ENCODE measurements at places on chromosomes 4 and X.

DNA sequence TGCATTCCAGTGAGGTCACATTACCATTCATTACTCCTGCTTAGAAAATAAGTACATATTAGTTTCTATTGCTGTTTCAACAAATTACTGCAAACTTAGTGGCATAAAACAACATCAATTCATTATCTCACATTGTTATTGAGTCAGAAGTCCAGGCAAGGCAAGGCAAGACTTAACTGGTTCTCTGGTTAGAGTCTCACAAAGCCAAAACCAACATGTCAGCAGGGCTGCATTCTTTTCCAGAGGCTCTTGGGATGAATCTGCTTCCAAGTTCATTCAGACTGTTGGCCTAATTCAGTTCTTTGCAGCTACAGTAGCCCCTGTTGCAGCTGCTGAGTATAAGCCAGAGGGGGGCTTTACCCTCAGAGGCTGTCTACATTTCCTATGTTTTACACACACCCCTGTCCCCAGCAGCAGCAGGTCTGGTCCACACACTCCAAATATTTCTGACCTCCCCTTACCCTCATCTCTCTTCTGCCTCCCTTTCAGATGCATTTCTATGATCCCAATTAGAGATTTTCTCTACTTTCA, 892.1 kb upstream of the EPHA5 start:
- DNase-seq: no peak

GRCh38 chr4:118290951-118291350, 61.9 kb downstream of the PRSS12 start:
- no peak for DNase-seq

DNA sequence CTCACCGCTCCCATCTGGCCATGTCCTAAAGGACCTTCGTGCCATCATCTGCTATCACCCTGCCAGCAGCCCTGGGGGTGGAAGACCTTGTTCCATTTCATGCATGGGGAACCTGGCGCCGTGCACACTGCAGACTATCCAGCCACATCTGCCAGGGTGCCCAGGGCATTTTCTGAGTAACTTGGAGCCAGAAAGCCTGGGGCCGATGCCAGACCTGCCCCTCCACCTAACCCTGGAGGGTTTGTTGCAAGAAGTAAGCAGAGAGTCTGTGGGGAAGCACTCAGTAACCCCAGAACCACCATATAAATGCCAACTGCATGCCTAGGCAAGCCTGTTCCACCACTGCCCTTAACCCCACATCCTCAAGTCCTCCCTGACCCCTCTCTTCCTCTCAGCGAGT, 7.3 kb downstream of the HAUS7 start:
- no peak for DNase-seq

- DNase-seq: no peak
Measured at GRCh38 chr4:142463206-142463605, 382.9 kb downstream of the INPP4B start.

GRCh38 chrX:1803741-1804140, 188.9 kb downstream of the ASMT start:
- no peak for DNase-seq

- DNase-seq: peak; percentile 90
Measured at GRCh38 chrX:2360731-2361130, 140.0 kb downstream of the DHRSX start.

GRCh38 chr4:108203377-108203776, 34.6 kb upstream of the LEF1 start:
- DNase-seq: no peak

GRCh38 chr4:9849538-9849920, 68.1 kb downstream of the DRD5 start:
- DNase-seq: no peak

DNA sequence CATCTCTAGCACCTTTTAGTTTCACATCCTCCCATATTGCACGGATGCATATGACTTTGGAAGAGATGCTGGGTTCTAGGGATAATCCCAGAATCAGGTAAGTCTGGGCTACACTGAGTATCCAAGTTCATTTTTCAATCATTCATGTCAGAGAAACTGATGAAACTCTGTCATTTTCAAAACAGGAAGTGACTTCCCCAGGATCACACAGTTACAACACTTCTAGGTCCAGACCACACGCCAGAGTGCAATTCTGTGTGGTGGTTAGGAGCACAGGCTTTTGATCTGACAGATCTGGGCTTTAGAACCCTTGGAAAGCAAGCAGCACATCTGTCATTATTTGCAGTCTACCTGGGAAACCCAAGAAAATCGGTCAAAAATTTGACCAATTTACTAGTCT, 52.1 kb upstream of the CDKN2AIP start:
- no peak for DNase-seq

DNA sequence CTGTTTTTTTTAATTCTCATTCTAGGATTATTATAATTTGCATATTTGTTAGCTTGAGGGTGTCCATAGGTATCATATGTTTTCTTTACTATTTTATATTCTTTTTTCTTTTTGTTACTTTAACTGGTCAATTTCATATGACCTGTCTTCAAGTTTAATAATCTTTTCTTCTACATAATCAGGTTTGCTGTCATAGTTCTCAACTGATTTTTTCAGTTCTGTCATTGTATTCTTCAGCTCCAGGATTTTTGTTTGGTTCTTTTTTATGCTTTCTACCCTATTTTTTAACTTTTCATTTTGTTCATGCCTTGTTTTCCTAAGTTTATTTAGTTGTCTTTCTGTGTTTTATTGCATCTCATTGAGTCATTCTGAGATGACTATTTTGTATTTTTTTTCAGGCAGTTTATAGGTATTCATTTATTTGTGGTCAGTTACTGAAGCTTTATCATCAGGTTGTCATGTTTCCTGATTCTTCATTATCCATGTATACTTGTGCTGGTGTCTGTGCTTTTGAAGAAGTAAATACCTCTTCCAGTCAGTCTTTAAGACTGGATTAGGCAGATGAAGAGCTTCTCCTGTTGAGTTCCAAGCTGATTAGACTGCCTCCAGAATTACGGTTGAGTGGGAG, 220.3 kb upstream of the VEGFC start:
- no peak for DNase-seq

- no peak for DNase-seq
Measured at GRCh38 chrX:97065973-97066372, 182.3 kb downstream of the RPA4 start.

- no peak for DNase-seq
Measured at GRCh38 chrX:122913134-122913533, 270.9 kb upstream of the GRIA3 start.

- DNase-seq: no peak
Measured at GRCh38 chr4:114577386-114577785, 21.2 kb upstream of the UGT8 start.

- no peak for DNase-seq
Measured at GRCh38 chrX:120372667-120373370, 10.9 kb downstream of the ATP1B4 start.

DNA sequence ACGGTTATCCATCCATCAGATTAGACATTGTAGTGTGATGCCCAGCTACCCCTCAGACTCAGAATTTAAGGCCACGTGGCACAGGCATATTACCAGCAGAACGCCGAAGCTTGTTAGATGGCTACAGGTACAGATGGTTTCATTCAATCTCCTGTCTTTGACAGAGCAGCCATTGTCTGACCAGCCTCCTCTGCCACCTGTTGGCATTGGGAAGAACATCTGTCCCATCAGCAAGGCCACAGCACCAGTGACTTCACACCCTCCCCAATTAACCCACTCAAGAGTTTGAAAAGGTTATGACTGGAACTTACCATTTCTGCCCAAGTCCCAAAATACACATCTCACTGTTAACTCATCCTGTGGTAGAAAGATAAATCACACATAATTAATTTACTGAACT, 22.0 kb upstream of the PHKA2 start:
- no peak for DNase-seq

DNA sequence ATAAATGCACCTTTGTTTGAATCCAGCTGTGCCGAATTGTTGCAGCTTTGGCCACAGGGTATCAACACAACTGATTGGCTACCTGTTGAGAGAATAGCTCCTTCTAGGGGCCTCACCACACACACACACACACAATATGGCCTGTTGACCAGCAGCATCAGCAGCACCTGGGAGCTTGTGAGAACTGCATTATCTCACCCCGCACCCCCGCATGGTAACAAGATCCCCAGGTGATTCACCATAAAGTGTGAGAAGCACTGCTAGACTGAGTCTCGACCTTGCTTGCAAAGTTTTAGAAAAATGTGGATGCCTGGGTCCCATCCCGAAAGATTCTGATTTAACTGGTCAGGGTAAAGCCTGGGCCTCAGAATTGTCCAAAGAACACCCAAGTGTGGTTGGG, 176.9 kb upstream of the PRPS2 start:
- DNase-seq: no peak

- DNase-seq: no peak
Measured at GRCh38 chrX:134746410-134746785, 88.1 kb upstream of the PLAC1 start.

DNA sequence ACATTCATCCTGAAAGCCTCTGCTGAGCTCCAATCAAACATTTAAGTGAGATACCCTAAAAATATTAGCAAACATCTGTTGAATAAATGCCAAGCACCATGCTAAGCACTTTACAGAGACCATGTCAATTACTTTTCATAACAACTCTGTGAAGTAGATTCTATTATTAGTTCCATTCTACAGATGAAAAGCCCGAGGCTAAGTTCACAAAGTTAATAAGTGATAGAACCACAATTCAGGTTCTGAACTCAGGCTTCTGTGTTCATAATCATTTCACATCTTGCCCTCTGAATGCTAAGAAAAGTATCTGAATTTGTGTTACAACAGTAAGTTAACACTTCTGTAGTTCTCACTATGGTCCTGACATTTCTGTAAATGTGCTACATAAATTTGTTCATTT, 27.4 kb downstream of the SEL1L3 start:
- DNase-seq: no peak

All from A549 (cell line).